ENCODE measurements at places on chromosomes 6 and 20. TPM values are rescaled to one million over a fixed set of nuclear protein-coding genes. Genes with fewer than 3 reads are reported as not detected.

Gene LY6G5C
- polyA plus RNA-seq: 3.0 TPM

Gene KIF25
- 0.15 TPM for polyA plus RNA-seq

Gene GJA10
- polyA plus RNA-seq: not detected

- no peak for DNase-seq
Measured at GRCh38 chr6:169087443-169088041, 166.1 kb downstream of the THBS2 start.

- DNase-seq: no peak
Measured at GRCh38 chr20:43028470-43028869, 161.2 kb downstream of the PTPRT start.

GRCh38 chr20:49571553-49571835, 3.6 kb upstream of the PTGIS start:
- no peak for DNase-seq

DNA sequence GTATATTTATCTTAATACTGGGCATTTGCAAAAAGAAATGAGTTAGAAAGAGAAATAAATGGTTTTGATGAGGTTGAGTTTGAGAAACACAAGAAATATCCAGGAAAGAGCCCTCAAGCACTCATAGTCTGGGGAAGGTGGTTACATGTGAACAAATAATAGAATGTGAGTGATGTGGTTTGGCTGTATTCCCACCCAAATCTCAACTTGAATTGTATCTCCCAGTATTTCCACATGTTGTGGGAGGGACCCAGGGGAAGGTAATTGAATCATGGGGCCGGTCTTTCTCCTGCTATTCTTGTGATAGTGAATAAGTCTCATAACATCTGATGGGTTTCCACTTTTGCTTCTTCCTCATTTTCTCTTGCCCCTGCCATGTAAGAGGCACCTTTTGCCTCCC, 334.1 kb downstream of the COL12A1 start:
- no peak for DNase-seq

- peak; percentile 70 for DNase-seq
Measured at GRCh38 chr6:157693867-157694266, 129.2 kb upstream of the SNX9 start.

DNA sequence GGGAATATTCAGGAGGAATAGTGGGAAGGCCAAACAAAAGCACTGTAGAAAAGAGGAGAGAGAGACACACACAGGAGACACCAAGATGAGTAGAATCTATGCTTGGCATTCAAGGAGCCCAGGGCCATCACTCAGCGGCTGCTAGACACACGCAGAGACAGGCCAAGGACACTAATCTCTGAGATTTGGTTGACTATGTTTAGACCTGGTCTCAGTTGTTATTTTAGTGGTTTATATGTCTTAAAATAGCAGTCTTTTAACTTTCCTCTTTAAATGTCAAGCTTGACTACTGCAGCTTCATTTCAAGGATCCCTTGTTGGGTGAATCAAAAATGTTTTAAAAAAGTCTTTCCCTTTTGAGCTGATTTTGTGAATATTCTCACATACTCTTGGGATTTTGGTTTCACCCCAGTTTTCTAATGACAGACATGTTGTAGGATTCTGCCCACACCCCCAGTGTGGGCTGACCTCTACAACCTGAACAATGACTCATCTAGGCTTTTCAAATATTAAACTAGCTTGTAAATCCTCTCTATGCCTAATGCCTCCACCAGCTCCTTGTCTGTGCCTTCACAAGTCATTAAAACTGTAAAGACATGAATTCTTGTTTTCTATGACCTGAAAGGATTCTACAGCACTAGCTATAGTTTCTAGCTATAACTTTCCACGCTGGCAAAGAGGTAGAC, 142.7 kb upstream of the EXOC2 start:
- peak; percentile 33 for DNase-seq
